ENCODE measurements at places on chromosomes 6 and 20. TPM values are rescaled to one million over a fixed set of nuclear protein-coding genes. Genes with fewer than 3 reads are reported as not detected.
A peak's percentile ranks its signal among the peaks of the same experiment; 100 is the strongest.

Gene CGA
- total RNA-seq, result 0.59 TPM

Gene ERGIC3
- 148 TPM for total RNA-seq

Gene F13A1
- total RNA-seq, result 23.6 TPM

GRCh38 chr6:16420715-16421461 lies 182.5 kb downstream of the GMPR start:
- DNase-seq, result no peak

GRCh38 chr6:52390361-52390727 lies 28.4 kb downstream of the PAQR8 start:
- DNase-seq, result no peak

Gene TCP11
- total RNA-seq, result not detected

- no peak for DNase-seq
Measured at GRCh38 chr6:46419576-46420002, 71.7 kb downstream of the RCAN2 start.

DNA sequence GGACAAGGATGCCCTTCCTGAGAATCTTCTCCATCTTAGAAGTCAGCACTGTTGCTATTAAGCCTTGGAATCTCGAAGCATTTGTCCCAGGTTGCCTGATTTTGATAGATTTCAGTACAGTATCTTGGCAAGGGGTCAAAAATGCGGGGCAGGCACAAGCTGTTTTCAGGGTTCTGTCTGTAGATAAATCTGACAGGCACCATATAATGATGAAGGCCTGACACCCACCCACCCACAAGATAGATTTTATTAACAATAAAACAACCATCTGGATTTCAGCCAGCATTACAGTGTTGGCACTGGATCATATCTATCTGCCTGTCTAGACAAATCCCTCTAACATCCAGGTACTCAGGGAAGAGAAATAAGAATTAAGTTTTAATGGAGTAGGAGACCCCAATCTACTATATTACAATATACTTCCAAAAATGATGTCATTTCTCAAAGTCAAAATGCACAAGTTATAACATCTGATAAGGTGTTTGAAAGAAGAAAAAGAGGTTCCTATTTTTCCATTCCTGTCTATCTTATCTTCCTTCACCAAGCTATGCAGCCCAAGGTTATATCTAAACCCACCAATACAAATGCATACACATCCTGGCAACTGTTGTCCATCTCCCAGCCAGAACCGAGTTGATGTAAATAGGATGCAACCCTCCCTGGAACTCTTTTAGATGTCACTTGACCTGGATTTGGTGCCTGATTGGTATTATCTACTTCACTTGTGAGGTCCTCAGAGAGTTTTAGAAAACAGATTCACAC lies 10.7 kb downstream of the NEDD9 start:
- DNase-seq, result no peak

DNA sequence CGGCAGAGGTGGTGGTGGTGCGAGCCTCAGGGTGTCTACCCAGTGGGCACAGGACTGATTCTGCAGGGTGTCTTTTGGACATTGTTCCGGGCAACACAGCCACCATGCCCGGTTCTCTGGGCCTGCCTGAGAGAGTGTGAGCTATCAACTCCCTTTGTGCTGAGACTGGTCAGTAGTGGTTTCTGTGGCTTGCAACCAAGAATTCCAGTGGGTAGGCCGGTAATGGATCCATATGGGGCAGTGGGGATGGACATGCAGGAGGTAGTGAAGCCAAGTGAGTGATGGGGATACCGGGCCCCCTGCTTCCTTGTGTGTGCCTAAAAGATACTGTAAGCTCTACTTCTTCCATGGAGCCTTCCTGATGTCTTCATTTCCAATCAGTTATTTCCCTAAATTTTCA lies 71.0 kb downstream of the CDC5L start:
- peak; percentile 70 for DNase-seq

GRCh38 chr6:125296471-125296870 lies 5.3 kb downstream of the HDDC2 start:
- DNase-seq, result no peak

Gene PPP1R14C
- total RNA-seq, result 118 TPM

Gene COL9A3
- total RNA-seq, result 5.6 TPM

DNA sequence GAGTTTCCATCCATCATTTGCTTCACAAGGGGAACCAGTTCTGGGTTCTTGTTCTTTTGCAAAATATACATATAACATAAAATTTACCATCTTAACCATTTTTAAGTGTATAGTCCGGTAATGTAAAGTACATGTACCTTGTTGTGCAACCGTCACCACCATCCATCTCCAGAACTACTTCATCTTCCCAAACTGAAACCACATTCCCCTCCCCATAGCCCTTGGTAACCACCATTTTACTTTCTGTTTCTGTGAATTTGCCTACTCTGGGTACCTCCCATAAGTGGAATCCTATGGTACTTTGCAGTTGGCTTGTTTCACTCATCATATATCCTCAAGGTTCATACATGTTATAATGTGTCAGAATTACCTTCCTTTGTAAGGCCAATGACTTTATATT lies 70.3 kb upstream of the DSP start:
- DNase-seq, result no peak

Gene TSPO2
- not detected for total RNA-seq

Gene SLC22A1
- total RNA-seq, result 1.4 TPM

- DNase-seq, result no peak
Measured at GRCh38 chr20:35497320-35497719, 32.1 kb downstream of the C20orf173 start.

GRCh38 chr6:24584382-24584720 lies 61.6 kb downstream of the KIAA0319 start:
- no peak for DNase-seq

- DNase-seq, result peak; percentile 39
Measured at GRCh38 chr20:53654932-53655624, 61.4 kb upstream of the ZNF217 start.

GRCh38 chr6:111591370-111591900 lies 14.2 kb downstream of the TRAF3IP2 start:
- DNase-seq, result peak; percentile 96

DNA sequence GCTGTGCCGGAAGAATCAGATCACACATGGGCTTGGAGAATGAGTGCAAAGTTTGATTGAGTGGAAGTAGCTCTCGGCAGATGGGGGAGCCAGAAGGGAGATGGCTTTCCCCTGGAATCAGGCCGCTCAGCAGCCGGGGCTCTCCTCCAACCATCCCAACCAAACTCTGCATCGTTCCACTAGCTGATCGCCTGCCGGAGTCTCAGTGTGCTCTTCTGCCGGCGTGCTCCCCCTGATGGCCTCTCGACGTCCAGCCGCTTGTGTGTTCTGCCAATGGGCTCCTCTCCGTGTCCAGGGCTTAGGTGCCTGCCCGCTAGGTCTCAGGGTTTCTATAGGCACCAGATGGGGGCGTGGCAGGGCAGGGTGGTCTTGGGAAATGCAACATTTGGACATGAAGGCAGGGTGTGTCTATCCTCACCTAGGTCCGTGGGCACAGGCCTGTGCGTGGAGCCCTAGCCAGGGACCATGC lies 4.9 kb upstream of the BIRC7 start:
- DNase-seq, result no peak

Gene SLC22A16
- total RNA-seq, result not detected

Gene SLC13A3
- total RNA-seq, result 1.4 TPM

DNA sequence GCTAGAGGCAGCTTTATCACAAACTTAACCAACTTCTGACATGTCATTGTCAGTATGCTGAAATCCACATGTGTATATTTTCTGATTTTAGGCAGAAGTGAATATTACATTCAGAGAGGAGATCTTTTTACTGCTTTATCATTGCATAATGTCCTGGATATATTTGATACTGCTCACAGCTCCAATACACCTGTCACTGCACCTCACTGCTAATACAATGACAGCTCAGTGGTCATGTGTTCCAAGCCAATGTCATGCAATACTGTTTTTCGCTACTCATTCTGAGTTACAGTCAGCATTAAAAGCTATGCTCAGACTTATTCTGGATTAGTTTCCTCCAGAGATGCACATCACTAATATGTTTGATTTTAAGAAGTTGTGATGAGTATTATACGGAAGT lies 1604.6 kb downstream of the HACE1 start:
- DNase-seq, result no peak

DNA sequence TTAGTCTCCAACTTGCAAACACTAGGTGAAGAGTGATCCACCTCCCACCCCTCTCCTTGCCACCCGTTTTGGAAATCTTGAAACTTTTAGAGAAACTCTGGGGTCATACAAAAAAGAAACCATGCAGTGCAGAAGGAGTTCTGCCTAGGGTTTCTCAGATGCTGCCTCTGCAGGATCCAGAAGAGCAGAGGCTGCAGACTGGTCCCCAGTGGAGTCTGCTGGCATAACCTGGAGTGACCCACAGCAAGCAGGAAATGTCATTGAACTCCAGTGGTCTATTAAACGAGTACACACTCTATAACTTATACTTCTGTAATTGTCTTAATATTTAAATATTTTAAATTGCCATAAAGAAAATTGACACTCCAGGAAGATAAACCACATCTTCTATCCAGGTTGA lies 280.7 kb upstream of the NT5E start:
- DNase-seq, result no peak

Gene L3MBTL1
- total RNA-seq, result 23.2 TPM

DNA sequence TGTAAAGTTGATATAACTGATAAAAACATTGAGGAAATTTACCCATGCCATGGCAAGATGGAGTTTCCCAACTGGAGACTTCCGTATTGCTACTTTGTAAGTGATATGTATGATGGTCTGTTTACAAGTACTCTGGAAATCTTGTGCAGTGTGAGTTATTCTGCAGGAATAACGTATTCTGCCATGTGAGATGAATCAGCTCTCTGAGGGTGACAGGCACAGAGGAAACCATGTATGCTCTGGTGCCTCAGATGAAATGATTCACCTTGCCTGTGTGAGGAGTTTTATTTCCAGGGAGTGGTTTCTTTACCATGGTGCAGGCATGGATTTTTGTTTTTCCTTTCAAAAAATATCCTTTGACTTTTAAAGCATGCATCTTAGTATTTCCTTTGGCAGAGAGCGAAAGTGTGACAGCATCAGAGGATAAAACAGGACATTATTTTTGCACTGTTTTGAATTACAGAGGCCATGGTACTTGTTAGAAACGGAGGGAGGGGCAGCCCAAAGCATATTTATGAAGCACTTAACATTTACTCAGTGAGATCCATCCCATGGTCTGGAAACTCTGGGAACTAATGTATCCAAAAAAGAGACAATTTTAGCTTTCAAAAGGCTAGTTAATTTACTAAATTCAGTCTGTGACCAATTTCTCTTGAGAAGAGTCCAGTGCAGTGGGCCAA lies 36.0 kb upstream of the MTRF1L start:
- DNase-seq, result no peak

Gene PLN
- total RNA-seq, result 3.8 TPM

DNA sequence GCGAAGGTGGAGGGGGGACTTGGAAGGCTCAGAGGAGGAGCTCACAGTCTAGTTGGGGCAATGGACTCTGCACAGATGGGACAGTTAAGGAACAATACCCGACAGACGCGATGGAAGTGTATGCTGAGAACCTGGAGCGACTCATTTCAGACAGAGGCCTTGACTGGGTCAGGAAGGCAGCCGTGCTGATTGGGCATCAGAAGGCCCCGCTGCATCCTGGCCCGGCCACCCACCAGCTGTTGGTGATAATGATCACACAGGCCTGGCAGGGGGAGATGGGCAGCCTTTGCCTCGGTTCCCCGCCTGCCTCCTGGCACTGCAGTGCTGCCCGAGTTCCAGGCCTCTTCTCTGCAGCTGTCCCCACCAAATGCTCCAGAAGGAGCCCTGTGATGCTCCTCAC lies 62.4 kb downstream of the MDGA1 start:
- no peak for DNase-seq

DNA sequence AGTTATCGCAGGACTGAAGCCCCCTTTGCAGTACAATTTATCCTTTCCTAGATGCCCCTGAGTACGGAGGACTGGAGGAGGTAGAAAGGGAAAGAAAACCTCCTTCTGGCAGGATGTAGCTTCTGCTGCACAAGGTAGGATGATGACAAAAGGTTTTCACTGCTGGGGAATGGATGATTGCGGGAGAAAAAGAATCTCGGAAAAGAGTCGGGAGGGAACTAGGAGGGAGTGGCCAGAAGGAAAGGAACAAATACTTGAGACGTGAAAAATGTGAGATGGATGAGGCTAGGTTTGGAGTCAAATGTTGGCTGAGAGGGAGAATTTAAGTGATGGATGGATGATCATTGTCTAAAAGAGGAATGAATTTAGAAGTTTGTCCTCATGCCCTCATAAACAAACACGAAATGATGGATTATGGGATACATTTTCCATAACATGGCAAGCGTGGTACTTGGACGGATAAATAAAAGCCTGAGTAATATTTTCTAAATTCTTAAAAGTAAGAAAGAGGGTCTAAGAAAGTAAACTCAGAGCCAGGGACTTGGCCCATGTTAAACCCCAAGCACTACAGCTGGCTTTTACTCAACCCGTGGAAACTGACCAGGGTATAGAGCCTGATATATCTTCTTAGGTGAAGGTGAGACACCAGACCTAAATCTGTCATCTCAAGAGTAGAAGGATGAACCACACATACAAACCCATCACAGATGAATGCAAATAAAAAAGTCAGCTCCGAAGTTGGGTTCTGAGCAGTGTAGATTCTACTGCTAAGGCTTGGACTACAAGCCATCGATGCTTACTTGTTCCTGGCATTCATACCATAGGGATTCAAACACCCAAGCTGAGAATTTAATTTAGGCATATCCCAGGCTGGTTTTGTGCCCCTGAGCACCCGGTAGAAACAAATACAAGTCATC lies 72.4 kb downstream of the HFE start:
- DNase-seq, result no peak

DNA sequence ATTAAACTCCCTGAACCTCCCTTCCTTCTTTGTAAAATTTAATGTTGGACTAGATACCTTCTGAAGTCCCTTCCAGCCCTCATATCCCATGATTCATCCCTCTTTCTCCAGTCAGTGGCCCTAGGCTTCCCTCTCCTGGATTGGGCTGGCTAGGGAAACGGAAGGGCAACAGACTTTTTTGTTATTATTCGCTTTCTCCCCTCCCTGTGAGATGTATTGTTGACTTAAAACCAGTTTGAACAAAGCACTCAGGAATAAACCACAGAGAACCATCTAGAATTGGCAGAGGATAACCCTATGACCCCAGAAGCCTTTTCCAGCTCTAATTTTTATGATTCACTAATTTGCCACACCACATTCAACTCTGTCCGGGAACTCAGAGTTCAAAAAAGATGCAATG lies 239.7 kb upstream of the SUPT3H start:
- no peak for DNase-seq

DNA sequence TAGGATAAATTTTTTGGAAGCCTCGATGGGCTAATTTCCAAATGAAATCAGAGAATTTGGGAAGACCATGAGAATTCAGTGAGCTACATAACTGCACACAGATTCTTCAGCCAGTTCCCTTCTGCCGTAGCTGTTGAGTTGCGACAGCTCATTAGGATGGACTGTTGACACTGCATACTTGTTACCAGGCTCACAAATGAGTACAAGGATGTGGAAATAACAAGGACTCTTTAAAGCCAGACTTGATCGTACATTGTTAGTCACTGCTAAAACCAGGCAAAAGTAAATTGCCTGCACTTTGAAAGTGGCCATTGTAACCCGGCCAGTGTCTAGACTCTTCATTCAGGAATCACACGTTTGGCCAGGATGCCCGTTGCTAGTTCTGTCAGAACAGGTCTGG lies 37.0 kb downstream of the NDUFAF5 start:
- DNase-seq, result no peak

Gene HSPA1B
- 384 TPM for total RNA-seq
